ENCODE measurements at places on chromosomes 5 and 9.

DNA sequence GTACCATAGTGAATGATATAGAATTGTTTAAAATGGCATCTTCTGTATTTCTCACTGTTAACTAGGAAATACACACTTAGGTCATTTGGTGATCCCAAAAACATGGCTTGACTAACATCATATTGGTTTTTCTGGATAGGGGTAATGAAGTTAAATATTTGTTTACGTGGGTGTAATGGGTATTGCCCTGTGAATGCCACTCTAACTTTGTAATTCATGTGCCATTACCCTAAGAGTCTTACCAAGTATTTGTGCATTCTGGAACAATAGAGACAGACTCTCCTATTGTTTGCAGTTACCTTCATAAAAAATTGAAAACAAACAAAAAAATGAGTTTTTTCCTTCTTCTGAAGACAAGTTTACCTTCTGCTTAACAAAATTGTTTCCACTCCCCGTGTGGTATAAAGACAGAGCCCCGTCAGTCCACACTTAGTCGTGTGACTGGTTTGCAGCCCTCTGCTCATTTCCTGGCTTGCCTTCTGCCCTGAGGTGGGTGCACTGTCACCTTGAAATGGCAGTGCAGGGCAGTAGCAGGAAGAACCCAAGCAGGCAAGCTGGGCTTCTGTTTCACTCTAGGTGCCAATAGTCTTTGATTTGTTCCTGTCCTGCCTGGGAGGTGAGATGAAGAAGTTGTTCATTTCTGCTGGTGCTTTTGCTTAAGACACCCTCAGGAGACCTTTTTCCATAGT, 9.6 kb upstream of the CATSPER3 start:
- no peak for DNase-seq

DNA sequence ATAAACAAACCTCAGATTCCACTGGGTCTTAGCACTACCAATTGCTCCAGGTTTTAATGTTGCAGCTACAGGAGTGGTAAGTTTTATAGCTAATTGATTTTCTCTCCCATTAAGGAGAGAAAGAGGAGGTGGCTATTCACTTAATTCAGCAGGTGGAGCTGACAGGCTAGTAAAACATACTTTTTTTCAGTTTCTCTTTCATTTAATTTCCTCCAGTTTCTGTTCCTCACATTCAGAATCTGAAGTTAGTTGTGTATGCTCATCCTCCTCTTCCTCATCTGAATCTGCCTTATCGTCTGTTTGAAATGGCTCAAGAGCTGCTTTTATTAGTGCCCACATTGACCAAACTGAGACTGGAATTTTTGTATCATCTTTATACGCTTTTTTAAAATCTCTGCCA, 98.0 kb downstream of the PLPPR1 start:
- DNase-seq: no peak

GRCh38 chr9:32708480-32709150, 73.1 kb upstream of the TAF1L start:
- DNase-seq: no peak

DNA sequence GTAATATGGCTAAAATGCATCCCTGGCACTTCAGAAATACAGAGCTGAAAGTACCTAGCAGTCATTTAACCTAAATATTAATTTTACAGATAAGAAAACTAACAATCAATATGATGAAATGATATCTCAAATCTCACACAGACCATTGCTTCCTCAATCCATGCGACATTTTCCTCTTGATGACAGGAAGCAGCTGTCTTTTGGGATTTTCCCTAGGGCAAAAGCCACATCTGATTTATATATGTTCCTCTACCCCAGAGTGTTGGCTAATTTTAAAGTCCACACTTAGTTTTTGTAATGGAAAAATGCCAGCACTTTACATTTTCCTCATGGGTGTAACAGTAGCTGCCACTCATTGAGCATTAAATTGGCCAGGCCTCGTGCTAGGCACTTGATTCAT, 47.7 kb upstream of the ITGA1 start:
- DNase-seq: no peak

DNA sequence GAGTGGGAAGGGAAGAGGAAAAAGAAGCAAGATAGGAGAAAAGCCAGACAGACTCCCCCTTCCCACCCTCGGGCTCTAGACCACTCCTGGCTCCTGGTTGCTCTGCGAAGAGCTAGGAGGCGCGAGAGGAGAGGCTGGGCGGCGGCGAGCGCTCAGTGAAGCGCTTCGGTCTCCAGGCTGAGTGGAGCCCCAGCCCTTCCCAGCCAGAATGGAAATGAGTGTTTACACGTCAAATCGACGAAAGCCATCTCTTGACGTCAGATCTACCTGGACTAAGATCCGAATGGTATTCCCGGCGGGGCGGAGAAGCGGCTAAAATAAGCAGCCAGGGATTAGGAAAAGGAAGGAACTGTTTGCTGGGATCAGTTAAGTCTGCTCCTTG, at the start of gene PCSK1:
Gene PCSK1 (minus strand): TSS at position 183 of the 382 bp plus-strand sequence. CDS start 206 bp downstream, outside the sequence.
- no peak for DNase-seq

- DNase-seq: no peak
Measured at GRCh38 chr5:131196331-131196730, 25.6 kb downstream of the LYRM7 start.

DNA sequence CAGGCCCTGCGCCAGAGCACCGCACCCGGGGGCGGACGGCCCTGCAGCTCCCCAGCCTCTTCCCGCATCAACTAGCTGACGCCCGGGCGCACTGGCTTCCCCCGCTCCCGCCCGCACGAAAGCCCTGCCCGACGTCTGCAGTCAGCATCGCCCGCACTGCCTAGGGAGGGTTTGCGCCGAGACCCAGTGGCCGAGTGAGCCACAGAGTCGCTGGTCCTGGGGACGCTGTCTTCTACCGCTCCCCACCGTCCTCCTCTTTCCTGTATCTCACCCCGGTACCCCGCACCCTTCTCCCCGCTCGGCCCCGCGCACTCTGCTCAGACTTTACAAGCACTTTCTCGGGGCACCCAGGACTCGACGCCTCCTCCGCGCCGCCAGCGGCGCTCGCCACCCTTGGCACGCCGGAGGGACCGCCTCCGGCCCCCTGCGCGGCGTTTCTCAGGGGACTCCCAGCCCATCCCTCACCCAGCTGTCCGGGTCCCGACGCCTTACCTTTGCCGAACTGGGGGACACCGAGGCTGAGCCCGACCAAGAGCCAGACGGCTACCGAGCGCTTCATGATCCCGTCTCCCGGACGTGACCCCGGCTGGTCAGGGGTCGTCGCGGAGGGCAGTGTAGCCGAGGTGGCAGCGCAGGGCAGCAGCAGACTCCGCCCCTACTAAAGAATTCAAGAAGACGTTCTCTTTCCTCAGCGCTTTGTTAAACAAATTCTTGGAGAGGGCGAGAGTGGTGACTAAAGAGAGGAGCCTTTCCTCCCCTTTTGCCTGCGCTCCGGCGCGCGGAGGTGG, 670 bp downstream of the EDIL3 start:
- DNase-seq: peak; percentile 59

- no peak for DNase-seq
Measured at GRCh38 chr9:112069318-112070169, 105.6 kb downstream of the SUSD1 start.

- no peak for DNase-seq
Measured at GRCh38 chr5:151451626-151452520, 4.5 kb downstream of the SLC36A1 start.

DNA sequence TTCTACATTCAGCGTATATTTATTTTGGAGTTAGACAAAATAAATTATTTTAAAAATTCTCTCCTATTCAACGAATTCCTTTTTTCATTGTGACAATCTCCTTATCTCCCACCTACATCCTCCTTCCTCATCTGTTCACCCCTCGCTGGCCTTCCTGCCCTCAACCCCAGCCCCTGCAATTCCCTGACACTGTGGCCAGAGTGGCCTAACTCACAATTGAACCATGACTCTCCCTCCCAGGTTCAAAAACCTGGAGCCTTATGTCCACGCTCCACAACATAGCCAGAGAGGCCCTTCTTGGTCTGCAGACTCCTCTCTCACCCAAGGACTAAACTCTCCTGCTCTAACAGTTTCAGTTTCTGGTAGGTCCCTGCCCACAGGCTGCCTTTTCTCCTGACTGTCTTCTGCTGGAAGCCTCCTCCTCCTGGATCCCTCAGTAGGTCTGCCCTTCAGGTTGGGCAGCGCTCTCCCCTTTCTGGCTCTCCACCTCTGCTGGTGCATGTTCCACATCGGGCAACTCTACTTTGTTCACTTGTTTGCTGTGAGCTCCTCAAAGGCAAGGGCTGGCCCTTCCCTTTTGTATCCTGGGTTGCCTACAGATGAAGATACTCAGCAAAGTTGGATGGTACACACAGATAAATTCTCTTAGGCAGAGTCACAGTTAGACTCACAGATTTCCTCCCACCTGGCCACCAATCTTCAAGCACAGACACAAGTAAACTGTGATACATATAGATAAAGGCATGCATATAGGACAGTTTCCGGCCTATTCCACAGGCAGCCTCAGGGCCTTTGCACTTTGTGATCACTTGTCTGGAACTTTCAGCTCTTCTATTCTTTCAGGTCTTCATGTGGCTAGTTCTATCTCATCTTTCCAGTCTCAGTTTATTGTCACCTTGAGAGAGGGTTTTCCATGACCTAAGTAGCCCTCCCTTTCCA, 19.8 kb upstream of the MYORG start:
- no peak for DNase-seq

DNA sequence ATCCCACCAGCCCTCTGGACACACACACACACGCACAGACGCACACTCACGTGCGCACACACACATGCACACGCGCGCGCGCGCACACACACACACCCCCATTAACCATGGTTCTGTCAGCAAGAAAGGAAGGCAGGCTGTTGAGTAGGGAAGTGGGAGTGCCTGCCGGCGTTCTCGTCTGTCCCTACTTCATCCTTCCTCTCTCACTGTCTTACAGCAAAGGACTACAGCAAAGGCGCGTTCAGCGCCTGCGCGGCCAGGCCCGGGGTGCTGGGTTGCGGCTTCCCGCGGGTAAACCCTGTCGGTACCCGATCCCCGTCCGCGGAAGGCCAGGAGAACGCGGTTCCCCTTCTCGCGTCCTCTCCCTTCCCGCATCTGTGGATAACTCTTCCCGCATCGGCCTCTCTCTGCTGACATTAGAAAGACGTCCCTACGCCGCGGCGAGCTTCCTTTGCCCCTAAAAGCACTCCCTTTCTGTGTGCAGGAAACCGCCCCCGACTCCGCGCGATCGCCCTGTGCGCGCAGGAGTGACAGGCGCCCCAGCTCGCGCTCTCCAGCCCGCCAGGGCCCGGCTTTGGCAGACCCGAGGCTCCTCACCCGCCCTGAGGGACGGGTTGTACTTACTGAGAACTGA, 219.2 kb downstream of the AGTPBP1 start:
- DNase-seq: peak; percentile 78

DNA sequence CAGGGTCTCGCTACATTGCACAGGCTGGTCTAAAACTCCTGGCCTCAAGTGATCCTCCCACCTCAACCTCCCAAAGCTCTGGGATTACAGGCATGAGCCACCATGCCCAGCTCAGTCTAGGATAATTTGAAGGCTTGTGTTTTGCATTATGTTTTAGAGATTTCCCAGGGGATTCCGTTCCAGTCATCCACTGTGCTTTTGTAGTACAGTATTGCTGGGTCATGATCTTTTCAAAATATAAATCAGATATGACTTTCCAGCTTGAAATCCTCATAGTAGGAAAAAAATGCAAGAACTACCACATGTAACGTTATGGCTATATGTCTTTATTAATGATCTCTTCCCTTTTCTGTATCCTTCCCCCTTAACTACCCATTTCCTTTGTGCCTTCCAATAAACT, 338.1 kb downstream of the PRELID2 start:
- no peak for DNase-seq

DNA sequence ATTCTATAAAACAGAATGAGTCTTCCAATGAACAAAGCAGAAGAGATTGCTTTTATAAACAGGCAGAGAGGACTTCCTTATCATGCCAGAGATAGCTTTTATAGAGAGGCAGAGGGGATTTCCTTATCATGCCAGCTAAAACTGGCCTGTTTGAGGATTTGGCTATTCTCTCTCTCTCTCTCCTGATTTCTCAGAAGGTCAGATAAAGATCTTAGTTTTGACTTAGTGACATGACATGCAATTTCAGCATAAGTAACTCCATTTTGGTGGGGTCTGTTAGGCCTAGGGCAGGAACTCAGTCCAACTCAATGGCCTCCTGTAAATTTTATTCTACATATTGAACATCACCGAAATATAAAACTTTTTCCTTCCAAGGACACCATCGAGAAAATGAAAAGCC, 31.5 kb upstream of the DENND4C start:
- no peak for DNase-seq

DNA sequence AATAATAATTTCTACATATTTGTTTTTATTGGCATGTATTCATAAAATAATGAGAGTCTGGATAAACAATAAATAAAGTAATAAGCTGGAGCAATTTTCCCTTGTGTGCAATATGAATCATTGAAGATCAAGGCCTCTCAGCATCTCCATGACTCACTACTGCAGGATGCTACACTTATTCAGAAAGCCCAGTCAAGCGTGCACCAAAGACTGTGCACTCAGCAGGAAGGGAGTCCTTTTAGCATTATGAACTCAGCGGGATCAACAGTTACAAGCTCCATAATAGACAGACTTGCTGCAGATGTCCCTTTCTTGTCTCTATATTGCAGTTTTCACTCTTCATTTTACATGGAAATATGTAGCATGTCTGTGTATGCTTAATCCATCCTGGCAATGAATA, 485.3 kb downstream of the CDH9 start:
- DNase-seq: no peak

DNA sequence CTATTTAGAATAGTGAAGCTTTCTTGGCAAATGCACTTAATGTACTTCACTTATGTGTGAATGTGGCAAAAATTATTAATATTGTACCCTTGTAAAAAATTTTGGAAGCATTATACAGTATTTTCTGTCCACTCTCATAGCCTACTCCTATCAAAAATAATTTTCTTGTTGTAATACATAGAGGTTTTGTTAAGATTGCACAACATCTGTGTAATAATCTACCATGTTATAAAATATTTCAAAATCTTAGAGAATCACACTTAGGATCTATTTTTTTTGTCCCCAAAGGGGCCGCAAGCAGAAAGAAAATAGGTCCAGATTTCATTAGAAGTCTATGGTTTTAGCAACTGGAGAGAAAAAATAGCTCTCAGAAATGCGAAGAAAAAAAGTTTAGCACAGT, 945.9 kb downstream of the CDH18 start:
- no peak for DNase-seq

DNA sequence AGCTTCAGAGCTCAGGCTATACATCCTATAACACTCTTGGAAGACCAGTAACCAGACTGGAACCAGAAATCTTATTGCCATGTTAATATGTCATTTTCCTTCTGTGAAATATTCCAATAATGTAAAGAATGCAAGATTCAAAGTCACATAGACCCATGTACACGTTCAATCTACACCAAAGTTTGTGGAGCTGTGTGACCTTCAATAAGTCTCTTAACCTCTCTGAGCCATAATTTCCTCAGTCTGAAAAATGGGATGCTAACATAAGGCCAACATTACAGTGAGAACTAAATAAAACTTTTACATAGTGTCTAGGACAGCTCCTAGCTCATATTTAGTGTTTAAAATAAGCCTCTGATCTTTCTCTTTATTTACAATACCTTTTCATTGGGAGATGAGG, 70.4 kb downstream of the ARRDC3 start:
- no peak for DNase-seq

Measured in right hindlimb (tissue), 1 donor.